Activated T-cell treated with anti-CD3 and anti-CD28 coated beads for 24 hours (primary cell): ENCODE measurements at places on chromosomes 4 and X.

GRCh38 chrX:87005885-87006284, 511.7 kb upstream of the KLHL4 start:
- no peak for DNase-seq

DNA sequence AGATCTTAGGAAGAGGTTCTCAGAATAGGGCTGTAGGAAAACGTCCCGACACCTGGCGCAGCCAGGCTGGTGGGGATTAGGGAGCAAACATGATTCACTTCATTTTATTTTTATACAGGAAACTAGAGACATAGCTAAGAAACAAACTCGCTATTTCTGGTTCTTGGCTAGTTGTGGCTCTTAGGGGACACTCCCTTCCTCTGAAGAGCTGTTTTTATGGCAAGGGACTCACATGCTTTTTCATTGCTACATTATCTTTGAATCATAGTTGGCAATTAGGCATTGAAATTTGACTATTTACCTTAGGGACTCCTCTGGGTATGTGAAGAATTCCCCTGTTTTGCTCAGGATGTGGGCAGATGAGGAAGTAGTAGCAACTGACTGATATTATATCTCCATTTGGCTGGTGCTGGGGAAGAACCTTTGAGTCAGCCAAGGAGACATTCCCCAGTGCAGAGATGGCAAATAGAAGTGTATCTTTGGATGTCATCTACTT, 174.5 kb downstream of the SMIM20 start:
- peak; percentile 48 for DNase-seq

GRCh38 chr4:174586651-174587050, 64.4 kb upstream of the HPGD start:
- DNase-seq, result no peak

GRCh38 chrX:7091923-7092322, 55.6 kb upstream of the STS start:
- no peak for DNase-seq

GRCh38 chr4:59994118-59994517, 1206.0 kb upstream of the ADGRL3 start:
- no peak for DNase-seq

DNA sequence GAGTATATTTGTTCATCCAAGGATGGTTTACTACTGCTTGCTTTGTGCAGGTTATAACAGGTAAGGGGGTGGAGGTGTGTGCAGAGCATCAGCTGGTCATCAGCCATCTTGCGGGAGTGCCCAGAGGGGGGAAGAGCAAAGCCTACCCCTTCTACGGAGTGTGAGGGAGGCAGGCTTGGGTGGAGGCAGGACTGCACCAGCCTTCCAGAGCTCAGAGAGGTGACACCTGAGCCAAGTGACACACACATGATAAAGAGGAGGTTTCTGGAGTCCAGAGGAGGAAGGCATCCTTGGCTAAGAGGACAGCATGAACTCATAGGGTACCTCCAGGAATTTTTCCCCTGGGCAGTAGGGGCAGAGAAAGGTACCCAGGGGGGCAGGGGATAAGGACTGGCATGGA, 126.6 kb downstream of the TBL1X start:
- no peak for DNase-seq

DNA sequence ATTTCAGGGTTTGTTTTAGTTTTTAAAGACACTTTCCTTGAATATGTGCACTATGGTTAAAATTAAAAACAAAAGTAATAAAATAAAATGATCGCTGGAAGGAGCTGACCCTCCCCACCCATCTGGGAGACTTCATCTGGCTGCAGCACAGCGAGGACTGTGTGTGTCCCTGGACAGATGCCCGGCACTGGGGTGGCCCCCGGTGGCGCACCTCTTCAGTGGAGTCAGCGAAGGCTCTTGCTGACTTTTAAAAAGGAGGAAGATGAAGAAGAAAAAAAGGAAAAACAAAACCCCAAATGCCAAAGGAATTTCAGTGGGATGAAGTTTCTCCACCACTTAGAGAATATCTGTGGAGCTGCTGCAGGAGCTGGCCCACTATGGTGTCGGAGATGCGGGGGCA, 5.4 kb upstream of the ADGRG4 start:
- no peak for DNase-seq

DNA sequence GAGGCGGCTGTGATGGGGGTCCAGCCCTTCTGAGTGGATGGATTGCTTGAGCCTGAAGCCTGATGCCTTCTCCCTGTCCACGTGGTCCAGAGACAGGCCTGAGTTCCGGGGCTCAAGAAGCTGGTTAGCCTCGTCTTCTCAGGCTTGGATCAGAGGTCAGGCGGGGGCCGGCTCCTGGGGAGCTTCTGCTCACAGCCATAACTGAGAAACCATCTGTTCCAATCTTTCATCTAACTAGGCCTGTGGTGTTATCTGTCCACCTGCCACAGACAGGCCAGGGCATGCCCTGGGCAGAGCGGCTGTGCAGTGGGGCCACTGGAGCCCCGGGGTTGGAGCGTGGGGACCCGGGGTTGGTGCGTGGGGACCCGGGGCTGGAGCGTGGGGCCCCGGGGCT, 63.1 kb downstream of the SORCS2 start:
- no peak for DNase-seq

DNA sequence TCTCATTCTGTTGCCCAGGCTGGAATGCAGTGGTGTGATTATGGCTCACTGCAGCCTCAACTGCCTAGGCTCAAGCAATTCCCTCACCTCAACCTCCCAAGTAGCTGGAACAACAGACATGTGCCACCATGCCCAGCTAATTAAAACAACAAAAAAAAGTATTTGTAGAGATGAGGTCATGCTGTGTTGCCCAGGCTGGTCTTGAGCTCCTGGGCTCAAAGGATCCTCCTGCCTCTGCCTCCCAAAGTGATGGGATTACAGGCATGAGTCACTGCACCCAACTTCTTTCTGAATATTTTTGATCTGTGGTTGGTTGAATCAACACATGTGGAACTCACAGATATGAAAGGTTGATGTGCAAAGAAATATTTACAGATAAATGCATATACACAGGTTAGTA, 18.5 kb upstream of the SEPTIN11 start:
- DNase-seq, result no peak

DNA sequence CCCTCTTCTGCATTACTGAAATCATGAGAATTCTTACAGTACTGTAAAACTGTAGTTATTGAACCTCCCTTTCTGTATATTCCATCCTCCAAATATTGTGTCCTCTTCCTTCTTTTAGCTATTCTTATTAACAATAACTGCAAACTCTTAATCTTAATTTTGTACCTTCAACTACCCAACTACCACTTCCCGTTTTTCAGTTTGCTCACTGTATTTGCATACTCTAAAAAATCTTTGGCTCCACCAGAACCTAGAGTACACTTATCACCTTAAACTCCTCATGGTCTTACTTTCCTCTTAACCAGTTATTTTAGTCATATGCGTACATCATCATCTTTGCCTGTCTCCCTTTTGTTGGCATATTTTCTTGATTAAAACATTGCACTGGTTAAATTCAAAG, 543.7 kb downstream of the ARAP2 start:
- no peak for DNase-seq

- DNase-seq, result no peak
Observed at GRCh38 chrX:38664285-38664684, 102.9 kb downstream of the TSPAN7 start.

GRCh38 chrX:82219129-82219528, 1017.2 kb downstream of the SH3BGRL start:
- DNase-seq, result no peak

GRCh38 chrX:85196319-85196718, 47.3 kb downstream of the SATL1 start:
- no peak for DNase-seq

DNA sequence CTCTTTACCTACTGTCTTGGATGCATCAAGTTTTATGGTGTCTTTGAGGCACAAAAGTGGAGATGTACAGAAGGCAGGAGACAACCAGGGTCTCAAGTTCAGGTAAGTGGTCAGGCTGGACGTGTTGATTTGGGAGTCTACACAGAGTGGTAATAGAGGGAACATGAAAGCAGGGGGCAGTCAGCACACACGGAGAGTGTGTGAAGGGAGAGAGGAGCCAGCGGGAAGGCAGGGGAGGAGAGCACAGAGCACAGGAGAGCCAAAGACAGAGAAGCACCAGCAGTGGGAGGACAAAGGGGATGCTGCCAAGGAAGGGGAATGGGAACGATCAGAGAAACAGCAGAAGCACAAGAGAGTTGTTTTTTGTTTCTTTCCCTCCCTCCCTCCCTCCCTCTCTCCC, 32.9 kb downstream of the TMEM150C start:
- no peak for DNase-seq

DNA sequence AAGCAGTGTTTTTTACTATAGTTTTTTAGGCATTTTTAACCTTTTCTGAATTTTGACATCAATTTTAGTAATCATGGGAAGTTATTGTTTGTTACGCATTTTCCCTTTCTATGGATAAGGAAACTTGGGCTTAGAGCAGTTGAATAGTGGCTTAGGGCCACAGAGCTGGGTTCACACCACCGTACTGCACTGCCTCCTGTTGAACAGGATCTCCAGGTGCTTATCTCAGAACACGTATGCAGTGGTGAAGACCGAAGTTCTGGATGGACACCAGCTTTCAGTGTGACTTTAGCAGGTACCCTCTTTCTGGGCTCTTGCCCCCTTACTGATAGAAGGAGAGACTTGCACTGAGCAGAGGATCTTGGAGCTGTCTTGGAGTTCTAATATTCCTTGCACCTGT, 137.6 kb downstream of the PTTG2 start:
- no peak for DNase-seq

DNA sequence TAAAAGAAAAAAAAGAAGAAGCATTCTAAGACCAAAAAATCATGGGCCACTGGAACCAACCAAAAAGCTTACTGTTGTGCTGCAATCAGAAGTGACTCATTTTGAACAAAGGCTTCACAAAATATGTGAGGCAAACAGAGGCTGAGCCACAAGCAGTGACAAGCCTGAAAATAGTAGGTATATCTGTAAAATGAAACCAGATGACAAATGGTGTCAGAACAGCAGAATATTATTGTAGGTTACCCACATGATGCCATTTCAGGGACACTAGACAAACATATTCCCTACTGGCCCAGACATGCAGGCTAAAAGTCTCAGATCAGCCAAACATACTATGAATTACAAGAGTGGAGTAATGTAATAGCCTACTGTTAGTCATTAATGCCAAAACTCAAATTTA, 1301.8 kb upstream of the DIAPH2 start:
- no peak for DNase-seq

- no peak for DNase-seq
Observed at GRCh38 chrX:153304988-153305736, 16.4 kb downstream of the PNMA6F start.

GRCh38 chrX:10146346-10146745, 10.4 kb upstream of the CLCN4 start:
- no peak for DNase-seq

GRCh38 chrX:12956704-12957534, 18.0 kb upstream of the TMSB4X start:
- DNase-seq, result no peak

DNA sequence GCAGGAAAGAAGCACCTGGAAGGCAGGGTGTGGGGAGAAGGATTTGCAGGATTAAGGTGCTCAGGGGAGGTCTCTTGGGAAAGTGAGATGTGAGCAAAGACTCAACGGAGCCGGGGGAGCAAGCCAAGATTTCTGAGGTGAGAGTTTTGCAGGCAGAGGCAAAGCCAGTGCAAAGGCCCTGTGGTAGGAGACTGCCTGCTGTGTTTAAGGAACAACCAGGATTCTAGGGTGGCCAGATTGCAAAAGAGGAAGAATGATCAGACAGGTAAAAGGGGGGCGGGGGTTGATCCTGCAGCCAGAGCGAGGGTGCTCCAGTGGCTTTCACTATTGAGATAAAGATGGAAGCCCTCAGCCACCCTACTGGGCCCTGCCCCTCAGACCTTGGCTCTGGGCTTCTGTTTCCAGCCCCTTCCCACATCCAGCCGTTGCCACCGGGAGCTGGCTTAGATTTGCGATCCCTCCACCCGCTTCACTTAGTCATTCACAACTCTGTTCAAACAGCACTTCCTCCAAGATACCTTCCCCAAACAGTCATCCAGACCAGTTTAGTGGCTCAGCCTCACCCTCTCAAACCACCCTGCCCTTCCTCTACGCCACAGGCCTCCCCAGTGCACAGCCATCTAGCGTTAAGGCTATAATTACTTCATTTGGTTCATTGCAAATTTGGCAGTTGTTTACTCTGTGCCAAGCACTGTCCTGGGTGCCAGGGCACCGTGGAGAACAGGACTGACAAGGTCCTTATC, 23.3 kb upstream of the BCOR start:
- DNase-seq, result no peak
